ENCODE measurements at places on chromosomes 7 and 10. TPM values are rescaled to one million over a fixed set of nuclear protein-coding genes. Genes with fewer than 3 reads are reported as not detected.
A peak's percentile ranks its signal among the peaks of the same experiment; 100 is the strongest.

- DNase-seq: no peak
These were observed 387.3 kb upstream of the MGMT start for GRCh38 chr10:129079705-129080104.

GRCh38 chr7:117384688-117385362, 42.5 kb downstream of the ASZ1 start:
- no peak for DNase-seq

DNA sequence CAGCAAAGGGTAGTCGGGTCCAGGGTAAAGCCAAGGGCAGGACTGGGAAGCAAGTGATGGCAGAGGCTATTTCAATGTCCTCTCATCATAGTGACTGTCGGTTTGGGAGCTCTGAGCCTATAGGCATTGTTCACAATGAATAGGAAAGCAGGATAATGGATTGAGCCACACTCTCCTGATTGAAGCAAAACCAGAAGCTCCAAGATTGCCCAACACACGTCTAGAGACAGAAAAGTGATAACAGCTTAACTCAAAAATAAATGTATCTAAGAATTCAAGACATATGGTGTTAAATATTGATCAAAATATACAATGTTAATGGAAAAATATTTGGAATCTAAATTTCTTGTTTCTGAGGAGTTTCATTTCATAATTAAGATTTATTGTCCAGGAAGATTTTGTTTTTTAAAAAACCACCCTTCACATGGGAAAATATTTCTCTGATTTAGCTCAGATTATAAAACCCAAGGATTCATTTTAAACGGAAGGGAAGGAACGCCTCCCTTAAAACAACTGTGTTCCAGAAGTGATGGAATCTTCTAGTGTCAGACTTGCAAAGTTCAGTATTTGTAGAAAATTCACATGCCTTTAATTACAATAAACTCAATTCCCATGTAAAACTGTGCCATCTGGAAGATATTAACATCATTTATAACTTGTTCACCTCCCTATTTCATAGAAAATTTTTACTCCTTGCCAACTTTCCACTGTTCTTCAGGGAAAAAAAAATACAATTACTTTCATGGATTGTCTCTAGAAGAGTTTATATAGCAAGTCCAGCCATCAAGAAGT, 54.5 kb downstream of the NRP1 start:
- DNase-seq: peak; percentile 45

GRCh38 chr7:537911-538634, 18.4 kb upstream of the PDGFA start:
- peak; percentile 93 for DNase-seq

DNA sequence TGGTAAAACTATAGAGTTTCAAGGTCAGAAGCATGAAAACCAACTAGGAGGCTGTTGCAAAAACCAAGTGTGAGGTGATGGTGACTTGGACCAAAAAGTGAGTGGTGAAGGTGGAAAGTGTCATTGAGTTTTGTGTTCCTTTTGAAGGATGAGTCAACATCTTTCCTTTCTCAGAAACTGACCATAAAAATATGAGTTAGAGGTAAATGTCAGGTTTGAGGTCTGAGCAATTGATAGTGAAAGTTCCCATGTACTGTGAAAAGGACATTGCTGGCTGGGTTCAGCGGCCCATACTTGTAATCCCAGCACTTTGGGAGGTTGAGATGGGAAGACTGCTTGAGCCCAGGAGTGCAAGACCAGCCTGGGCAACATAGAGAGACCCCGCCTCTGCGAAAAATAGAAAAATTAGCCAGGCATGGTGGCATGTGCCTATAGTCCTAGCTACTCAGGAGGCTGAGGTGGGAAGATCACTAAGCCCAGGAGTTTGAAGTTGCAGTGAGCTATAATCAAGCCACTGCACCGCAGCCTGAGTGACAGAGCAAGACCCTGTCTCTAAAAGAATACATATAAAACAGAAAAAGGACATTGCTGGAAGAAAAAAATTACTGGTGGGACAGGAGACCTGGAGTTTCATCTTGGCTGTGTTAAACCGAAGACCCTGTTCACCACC, 89.3 kb upstream of the ARID5B start:
- no peak for DNase-seq

ANKRD2 gene
- total RNA-seq: 1.8 TPM

INSYN2A gene
- total RNA-seq: 0.66 TPM
